ENCODE measurements at places on chromosomes 4 and X.

GRCh38 chr4:137949746-137950145, 292.4 kb downstream of the SLC7A11 start:
- no peak for DNase-seq

DNA sequence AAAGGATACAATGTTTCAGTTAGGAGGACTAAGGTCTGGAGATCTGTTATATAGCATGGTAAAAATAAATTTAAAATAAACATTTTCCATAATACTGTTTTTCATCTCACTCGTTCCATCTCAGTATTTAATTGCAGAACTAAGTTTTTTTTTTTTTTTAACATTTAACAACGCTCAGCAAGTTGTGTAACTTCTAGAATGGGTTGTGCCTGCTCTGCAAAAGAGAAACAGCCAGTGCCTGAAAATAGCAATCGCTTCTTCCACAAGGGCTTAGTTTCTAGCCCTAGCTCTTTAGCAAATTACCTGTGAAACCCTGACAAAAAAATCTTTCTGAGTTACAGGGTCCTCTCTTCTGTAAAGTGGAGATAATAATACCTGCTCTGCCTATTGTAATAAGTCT, 41.9 kb downstream of the CNGA1 start:
- no peak for DNase-seq

GRCh38 chr4:123340381-123340701, 56.3 kb upstream of the SPRY1 start:
- DNase-seq = no peak

DNA sequence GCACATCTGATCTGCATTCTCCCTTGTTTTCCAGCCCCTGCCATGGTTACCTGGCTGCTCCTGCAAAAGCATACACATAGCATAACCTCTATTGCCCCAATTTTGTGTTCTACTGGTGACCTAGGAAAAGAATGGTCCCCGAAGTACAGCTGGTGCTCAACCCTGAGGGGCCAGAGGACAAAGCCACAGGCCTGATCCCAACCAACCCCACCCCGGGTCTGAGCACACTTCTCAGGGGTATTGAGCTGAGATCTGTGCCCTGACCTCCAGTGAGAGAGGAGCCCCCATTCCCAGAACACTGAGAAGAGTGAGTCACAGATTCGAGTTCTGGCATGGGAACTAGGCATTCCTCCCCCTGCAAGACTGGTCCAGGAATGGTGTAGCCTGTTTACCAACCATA, 465.5 kb upstream of the ACTRT1 start:
- DNase-seq = no peak

DNA sequence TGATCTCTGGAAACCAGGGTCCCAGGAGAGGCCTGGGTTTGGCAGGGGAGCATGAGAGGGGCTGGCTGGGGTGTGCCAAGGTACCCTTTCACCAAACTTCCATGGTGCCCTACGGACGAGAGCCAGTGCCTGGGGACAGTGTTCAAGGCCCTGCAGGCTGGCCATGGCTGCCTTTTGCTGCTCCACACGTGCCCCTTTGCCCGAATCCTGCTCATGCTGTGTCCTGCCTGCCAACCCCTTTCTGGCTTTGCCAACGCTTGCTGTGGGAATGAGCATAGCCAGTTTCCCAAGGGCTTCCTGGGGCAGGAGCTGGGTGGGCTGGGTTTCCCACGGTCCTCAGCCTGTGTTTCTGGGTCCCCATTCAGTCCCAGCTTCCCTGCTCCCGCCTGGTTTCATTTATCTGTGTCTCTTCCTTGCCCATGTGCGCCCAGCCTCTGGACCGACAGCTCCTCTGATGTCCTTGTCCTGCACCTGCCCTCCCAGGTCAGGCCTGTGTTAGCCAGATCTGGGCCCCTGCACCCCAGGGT, 17.3 kb downstream of the CPZ start:
- no peak for DNase-seq

DNA sequence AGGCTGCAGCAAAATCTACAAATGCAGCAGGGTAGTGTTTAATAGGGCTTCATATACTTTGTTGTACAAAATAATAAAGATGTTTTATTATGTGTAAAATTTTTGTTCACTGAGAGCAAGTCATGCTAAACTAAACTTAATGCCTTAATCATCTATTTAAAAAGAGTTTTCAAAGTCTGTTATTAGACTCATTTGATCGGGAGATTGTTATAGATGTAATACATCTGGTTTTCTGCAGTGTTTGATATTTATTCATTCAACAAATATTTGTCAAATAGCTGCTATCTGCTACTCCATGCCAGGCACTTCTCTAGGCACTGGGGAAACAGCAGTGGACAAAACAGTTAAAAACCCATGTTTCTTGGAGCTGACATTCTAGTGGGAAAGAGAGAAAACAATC, 233.6 kb downstream of the FMR1NB start:
- DNase-seq = no peak

DNA sequence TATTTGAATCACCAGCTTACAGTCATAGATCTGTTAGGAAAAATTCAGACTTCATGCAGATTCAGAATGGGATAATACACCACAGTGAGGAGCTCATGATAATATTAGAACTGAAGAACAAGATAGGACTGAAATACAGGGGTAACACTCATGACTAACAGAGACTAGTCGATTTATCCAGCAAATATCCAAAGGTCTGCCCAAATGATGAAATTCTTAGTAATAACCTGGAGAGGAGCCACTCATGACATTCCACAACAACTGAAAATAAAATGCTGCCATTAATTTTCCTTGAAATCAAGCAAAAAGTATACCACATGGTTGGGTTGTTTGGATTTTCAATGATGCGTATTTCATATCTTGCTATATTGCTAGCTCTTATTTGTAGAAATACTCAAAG, 903.7 kb upstream of the ADGRL3 start:
- no peak for DNase-seq

- no peak for DNase-seq
Observed at GRCh38 chr4:123783921-123784320, 387.3 kb downstream of the SPRY1 start.

DNA sequence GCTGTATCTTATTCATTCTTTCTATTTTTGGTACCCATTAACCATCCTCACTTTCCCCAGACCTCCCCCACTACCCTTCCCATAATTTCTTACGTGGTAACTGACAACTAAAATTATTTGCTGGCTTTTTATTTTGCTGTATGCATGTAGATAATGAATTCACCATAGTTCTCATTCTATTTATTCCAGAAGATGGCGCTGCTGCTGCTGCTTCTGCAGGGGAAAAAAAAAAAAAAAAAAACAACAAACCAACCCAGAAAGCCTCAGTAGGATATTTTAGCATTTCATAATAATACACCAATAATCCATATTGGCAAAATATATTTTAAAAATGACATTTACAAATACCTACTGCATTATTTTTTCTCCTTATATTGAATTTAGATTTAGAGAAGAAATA, 416.6 kb upstream of the MAGEB18 start:
- no peak for DNase-seq

- no peak for DNase-seq
Observed at GRCh38 chr4:140332734-140333133, 40.7 kb upstream of the SCOC start.

DNA sequence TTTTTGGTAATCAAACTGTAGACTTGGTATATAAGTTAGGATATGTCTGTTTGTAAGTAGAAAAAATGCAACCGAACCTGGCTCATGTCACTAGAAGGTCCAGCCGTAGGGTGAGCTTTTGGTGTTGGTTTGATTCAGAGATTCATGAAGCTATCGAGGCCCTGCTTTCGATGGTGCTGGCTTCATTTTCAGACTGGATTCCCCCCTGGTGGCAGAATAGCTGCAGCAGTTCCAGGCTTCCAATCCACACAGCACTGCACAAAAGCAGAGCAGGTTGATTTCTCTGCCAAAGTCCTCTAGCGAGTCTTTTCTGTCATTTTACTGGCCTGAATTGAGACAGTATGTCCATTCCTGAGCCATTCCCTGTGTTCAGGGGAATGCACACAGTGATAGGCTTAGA, 33.1 kb downstream of the PDK3 start:
- DNase-seq = no peak

DNA sequence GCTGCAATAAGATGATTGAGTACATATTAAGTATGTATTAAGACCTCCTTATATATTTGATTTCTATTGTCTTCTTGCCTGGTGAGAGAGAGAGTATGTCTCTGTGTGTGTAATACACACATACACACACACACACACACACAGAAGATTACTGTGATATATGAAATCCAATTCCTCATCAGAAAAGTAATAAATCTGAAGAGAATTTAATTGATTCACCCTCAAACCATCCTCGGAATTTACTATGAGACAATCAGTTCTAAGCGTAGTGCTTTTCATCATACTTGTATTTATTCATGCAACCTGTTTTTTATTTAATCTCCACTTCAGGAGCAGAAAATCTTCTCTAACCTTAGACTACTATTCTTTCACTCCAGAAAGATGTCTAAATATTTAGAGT, 62.3 kb upstream of the TLL1 start:
- DNase-seq = no peak

GRCh38 chr4:156623376-156623775, 348.2 kb downstream of the PDGFC start:
- no peak for DNase-seq

DNA sequence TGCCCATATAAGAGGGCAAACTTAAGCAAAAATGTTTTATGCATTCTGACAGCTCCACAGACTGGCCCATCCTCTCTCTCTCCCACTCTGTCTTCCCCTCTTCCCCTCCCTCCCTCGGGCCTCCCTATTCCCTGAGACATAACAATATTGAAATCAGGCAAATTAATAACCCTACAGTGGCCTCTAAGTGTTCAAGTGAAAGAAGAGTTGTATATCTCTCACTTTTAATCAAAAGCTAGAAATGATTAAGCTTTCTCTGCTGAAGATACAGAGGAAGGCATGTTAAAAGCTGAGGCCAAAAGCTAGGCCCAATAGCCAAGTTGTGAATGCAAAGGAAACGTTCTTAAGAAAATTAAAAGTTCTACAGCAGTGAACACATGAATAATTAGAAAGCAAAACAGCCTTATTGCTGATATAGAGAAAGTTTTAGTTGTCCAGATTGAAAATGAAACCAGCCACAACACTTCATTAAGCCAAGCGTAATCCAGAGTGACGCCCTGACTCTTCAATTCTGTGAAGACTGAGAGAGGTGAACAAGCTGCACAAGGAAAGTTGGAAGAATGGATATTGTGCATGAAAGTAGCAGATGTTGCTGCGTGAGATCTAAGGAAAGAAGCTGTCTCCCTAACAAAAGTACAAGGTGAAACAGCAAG, 54.9 kb downstream of the USO1 start:
- no peak for DNase-seq

DNA sequence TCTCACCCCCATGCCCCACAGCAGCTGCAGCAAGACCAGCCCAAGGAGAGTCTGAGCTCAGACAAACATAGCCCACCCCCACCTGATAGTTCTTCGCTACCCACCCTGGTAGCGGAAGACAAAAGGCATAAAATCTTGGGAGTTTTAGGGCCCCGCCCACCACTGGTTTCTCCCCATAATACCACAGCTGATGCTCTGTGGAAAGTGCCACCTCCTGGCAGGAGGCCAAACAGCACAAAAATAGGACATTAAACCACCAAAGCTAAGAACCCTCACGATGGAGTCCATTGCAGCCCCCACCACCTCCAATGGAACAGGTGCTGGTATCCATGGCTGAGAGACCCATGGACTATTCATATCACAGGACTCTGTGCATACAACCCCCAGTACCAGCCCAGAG, 226.7 kb downstream of the SNCA start:
- no peak for DNase-seq

- no peak for DNase-seq
Observed at GRCh38 chr4:1469607-1470392, 63.6 kb upstream of the NKX1-1 start.

GRCh38 chrX:149858592-149858991, 22.4 kb upstream of the MAGEA8 start:
- DNase-seq = no peak

DNA sequence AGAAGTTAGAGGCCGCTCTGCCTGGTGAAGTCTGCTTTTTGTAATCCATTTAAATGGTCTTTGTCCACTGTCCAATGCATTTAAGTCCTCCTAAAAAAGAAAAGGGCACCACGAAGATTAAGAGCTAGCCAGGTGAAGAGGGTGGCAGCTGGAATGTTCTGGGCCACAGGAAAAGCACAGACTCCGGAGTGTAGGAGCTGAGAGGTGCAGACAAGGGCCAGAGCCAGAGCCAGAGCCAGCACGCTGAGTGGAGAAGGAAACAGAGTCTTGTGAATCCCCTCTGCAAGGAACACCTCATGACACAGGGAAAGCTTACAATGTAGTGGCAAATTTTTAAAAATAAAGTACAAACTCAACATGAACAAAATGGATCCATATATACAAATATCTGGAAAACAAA, 83.6 kb downstream of the TSPAN5 start:
- DNase-seq = no peak

GRCh38 chr4:17029964-17030363, 131.5 kb upstream of the LDB2 start:
- DNase-seq = no peak
